ENCODE measurements at places on chromosomes 3 and 15.

- DNase-seq: no peak
Measured at GRCh38 chr15:45399381-45400212, 21.3 kb upstream of the GATM start.

DNA sequence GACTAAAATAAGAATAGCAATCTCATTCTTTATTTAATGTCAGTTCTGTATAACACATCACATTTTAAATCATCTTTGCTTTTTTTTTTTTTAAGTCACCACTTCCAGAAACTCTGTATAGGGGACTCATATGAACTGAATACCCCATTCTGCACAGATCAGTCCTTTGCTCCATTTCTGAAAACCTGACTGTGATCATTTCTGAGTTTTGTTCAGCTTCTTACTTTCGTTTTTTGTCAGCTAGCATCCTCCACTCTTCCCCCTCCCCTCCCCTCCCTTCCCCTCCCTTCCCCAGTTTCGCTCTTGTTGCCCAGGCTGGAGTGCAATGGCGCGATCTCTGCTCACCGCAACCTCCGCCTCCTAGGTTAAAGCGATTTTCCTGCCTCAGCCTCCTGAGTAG is 49.8 kb upstream of the SGO1 start:
- DNase-seq: no peak

- DNase-seq: no peak
Measured at GRCh38 chr3:143830786-143831185, 17.5 kb downstream of the SLC9A9 start.

DNA sequence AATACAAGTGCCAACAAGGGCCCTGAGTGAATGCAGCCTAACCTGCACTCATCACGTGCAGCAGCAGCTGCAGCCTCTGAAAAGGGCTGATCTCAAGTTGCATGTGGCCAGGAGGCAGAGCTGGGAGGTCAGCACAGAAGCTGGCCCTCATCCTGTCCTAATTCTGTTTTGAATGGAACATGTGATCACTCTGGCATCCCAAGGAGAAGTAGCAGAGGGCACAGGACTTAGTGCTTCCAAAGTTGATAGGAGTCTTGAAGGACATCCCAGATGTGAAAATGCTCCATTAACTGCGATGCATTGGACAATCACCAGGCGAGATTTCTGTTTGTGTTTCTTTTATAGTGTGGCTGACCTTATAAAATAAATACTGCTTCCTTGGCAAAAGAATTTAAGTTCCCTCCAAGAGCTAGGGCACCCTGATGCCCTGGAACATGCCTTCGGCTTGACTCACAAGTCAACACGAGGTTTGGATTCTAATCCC is 31.6 kb upstream of the STAG1 start:
- DNase-seq: no peak

DNA sequence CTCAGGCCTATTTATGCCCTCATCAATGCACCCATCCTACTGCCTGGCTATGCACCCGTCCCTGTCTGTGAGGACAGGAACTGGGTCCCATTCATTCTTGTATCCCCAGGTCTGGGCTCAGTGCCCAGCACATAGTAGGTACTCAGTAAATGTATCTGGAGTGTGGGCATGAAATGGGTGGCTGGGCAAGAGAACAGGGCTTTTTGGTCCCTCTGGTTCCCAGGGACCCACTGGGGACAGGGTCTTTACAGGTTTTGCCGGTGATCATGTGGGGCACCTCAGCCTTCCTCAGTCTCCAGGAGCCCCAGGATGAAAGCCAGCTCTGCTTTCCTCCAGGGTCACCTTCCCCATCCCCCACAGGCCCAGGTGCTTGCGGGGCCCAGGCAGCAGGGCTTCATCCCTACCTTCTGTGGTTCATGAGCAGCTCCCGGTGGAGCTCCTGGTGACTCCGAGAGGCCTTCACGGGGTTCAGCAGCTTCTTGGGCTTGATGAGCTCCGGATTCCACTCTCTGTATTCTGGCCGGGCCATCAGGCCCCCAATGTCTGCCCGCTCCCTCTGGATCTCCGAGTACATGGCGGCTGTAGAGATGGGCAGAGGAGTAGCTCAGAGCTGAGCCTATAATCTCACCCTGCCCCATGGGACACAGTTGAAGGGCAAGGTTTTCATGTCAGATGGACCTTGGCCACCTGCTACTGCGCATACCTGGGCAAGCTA is 7.7 kb downstream of the FAM107A start:
- DNase-seq: no peak

Data from stimulated activated CD8-positive, alpha-beta memory T cell treated with anti-CD3 and anti-CD28 coated beads, Interleukin-4, amount 100 ng/mL, for 48 hours (primary cell).